AG04450 (cell line): ENCODE measurements at places on chromosomes 5 and 9. TPM values are rescaled to one million over a fixed set of nuclear protein-coding genes. Genes with fewer than 3 reads are reported as not detected.

DNA sequence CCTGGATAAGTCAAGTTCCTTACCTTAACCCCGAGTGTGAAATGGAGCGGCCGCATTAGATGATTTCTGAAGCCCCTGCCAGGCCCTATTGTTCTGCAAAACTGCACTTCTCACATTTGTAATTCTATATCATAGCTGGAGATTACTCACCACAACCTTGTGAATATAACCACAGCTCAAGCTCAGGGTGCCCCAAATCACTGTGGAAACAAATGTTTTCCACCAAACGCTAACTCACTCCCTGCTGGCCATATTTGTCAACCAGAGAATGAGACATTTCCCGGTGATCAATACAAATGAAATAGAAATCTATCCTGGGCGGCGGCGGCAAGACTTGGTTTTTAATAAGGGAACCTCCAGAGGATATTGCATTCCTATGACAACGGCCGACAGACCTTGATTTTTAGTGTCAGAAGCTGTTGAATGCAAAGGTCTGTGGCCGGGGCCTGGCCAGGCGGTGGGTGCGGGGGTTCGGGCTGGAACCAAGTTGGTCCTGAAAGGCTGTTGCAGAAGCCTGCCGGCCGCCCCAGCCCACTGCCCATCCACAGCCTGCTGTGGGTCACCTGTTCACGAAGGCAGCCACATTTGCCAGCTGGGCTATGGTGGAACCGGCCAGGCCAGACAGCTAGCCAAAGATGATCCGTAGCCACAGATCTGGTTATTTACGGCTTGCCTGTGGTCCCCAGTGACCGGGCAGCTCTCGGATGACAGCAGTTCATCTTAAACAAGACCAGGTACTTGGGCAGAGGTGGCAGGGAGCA lies 93.9 kb upstream of the LMX1B start:
- DNase-seq = no peak

GRCh38 chr9:87109851-87110250 lies 162.5 kb upstream of the GAS1 start:
- no peak for DNase-seq

- DNase-seq = no peak
These were observed 131.7 kb upstream of the TARS1 start for GRCh38 chr5:33309068-33309467.

GRCh38 chr9:27382975-27383374 lies 86.0 kb upstream of the EQTN start:
- DNase-seq = no peak

GRCh38 chr9:98342820-98343210 lies 87.4 kb upstream of the TBC1D2 start:
- no peak for DNase-seq

DNA sequence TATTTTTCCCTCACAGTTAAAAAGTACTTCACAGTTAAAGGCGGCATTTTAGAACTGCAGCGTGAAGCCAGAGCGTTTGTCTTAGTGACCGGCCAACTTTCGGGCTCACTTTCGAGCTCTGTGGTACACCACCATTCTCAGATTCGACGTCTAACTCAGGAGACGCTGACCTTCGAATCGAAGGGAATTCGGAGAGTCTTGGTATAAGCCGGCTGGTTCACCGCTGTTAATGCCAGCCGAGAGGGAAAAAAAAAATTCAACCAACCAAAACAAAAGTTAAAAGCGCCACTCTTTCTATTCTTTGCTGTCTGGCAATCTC lies 544 bp upstream of the SNX24 start:
- DNase-seq = no peak

DNA sequence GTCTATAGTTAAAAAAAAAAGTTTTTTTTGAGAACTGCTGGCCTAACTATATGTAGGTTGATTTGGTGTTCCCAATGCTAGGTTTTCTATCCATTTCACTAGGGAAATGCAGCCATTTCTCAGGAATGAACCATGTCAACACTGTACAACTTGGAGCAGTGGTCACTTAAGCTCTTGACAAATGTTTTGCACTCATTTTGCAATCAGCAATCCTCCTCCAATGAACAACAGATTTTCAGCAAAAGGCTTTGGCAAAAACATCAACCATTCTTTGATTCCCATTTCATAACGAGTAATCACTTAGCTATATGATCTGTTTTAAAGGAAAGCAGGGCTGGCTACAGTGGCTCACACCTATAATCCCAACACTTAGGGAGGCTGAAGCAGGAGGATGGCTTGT lies 17.9 kb downstream of the STRBP start:
- DNase-seq = no peak

Gene NR4A3
- polyA plus RNA-seq = 0.14 and 0.17 TPM in 2 replicates

Gene SPRY4
- polyA plus RNA-seq = 8.7 and 11.9 TPM in 2 replicates

Gene DRD1
- polyA plus RNA-seq = 0.11 TPM in 2 replicates
